ENCODE measurements at places on chromosomes 7 and 10.

- no peak overlapping the region for H3K4me3 ChIP-seq
- no peaks in the 10 kb centered on the region for H3K36me3 ChIP-seq
- H3K4me1 ChIP-seq: peaks cover 14% of the 10 kb centered on the region
- H3K27me3 ChIP-seq: no peaks in the 10 kb centered on the region
Measured at GRCh38 chr7:101121991-101122932, 4.6 kb upstream of the SERPINE1 start.

GRCh38 chr10:28320090-28320489 is 17.2 kb upstream of the MPP7 start:
- no peaks in the 10 kb centered on the region for H3K27me3 ChIP-seq
- H3K36me3 ChIP-seq: no peaks in the 10 kb centered on the region
- H3K4me3 ChIP-seq: no peak overlapping the region
- DNase-seq: no peak
- no peak overlapping the region for H3K27ac ChIP-seq

- no peaks in the 10 kb centered on the region for H3K4me1 ChIP-seq
- H3K4me3 ChIP-seq: no peak overlapping the region
- no peak overlapping the region for H3K27ac ChIP-seq
- H3K27me3 ChIP-seq: no peaks in the 10 kb centered on the region
Measured at GRCh38 chr7:54888067-54888733, 129.2 kb upstream of the SEC61G start.

- no peaks in the 10 kb centered on the region for H3K36me3 ChIP-seq
- H3K4me1 ChIP-seq: no peaks in the 10 kb centered on the region
- H3K27me3 ChIP-seq: no peaks in the 10 kb centered on the region
- no peak for DNase-seq
Measured at GRCh38 chr7:155225516-155225915, 72.2 kb upstream of the INSIG1 start.

DNA sequence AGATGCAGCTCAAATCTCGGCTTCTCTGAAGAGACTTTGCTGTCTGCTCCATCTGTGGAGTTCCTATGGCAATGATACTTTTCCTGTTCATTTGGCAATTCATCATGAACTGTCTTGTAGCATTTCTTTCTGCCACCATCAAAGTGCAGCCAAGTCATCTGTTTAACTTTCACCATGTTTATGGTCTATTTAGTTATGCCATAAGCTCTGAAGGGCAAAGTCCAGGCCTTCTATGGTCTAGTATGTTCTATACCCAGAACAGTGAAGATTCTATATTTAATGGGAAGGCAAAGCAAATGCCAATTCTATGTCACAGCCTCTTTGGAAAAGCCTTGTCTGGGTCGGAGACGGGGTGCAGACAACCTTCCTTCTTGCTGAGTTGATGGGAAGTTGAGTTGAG is 472.6 kb downstream of the PLXNA4 start:
- no peak overlapping the region for H3K27ac ChIP-seq
- H3K4me1 ChIP-seq: no peaks in the 10 kb centered on the region
- DNase-seq: no peak
- no peaks in the 10 kb centered on the region for H3K27me3 ChIP-seq

DNA sequence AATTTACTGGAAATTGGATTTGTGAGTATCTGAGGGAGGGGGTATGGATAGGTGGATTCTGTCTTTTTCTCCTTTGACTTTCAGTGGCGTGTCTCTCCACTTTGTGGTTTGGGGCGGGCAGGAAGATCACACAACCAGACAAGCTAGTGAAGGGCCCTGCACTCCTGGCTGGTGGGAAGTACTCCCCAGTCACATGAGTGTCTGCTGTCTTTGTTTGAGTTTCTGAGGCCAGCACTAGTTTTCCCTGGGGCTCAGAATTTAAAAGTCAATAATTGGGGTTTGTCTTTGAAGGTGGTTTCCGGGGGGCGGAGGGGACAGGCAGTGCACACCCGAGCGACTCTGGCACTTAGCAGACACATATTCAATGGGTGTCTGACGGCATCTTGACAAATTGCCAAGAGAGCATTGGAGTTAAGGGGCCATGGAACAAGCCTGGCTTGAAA is 120.1 kb downstream of the WDFY4 start:
- peaks cover 72% of the 10 kb centered on the region for H3K4me1 ChIP-seq
- H3K27ac ChIP-seq: peak overlapping the region; percentile 20
- no peak for DNase-seq
- H3K4me3 ChIP-seq: no peak overlapping the region
- H3K27me3 ChIP-seq: no peaks in the 10 kb centered on the region
- H3K36me3 ChIP-seq: no peaks in the 10 kb centered on the region

- H3K4me1 ChIP-seq: no peaks in the 10 kb centered on the region
- no peaks in the 10 kb centered on the region for H3K27me3 ChIP-seq
- DNase-seq: no peak
- H3K36me3 ChIP-seq: peaks cover 25% of the 10 kb centered on the region
Measured at GRCh38 chr10:109866168-109866994, 56.9 kb downstream of the XPNPEP1 start.

DNA sequence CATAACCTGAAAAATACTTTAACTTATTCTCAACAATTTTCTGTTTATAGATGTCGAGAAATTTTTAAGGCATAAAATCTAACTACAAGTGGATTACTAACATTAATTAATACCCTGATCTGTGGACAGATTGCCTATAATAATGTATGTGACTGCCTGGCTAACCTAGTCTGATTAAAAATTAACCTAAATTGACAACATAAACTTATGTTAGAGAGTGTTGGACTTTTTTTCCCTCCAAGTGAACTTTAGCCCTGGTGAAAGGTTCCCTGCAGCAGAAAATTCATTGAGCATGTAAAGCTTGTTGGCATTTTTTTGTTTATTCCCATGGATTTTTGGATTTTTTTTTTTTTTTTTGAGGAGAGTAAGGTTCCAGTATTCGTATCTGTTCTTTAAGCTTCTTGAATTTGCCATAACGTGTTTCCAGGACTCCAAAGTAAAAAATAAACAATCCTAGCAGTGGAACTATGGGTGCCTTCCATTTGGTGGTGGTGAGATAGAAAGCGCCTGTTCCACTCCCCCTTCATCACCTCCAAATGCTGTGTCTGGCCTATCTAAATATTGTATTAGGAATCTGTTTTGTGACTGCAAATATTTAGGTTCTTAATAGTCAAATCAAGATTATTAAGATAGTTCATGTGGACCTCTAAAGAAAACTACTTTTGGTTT is 36.1 kb downstream of the NET1 start:
- H3K27me3 ChIP-seq: no peaks in the 10 kb centered on the region
- no peaks in the 10 kb centered on the region for H3K36me3 ChIP-seq
- no peaks in the 10 kb centered on the region for H3K4me1 ChIP-seq
- H3K4me3 ChIP-seq: peak overlapping the region; percentile 25
- H3K27ac ChIP-seq: no peak overlapping the region

DNA sequence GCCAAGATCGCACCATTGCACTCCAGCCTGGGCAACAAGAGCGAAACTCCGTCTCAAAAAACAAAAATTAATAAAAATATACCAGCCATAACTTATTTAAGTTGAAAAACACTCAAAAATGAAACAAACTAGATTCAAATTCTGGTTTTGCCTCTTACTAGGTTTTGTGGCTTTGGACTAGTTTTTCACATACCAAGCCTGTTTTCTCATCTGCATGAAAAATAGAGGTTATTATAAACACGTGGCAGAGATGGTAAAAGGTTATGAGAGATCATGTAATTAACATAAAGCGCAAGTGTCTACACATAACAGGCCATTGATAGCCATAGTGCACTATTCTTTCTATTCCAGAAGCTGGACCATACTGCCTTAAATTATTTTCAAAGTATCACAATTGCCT is 35.5 kb upstream of the CABCOCO1 start:
- H3K27ac ChIP-seq: no peak overlapping the region
- H3K4me3 ChIP-seq: no peak overlapping the region
- no peaks in the 10 kb centered on the region for H3K4me1 ChIP-seq
